ENCODE measurements at places on chromosomes 5 and 9. TPM values are rescaled to one million over a fixed set of nuclear protein-coding genes. Genes with fewer than 3 reads are reported as not detected.

DNA sequence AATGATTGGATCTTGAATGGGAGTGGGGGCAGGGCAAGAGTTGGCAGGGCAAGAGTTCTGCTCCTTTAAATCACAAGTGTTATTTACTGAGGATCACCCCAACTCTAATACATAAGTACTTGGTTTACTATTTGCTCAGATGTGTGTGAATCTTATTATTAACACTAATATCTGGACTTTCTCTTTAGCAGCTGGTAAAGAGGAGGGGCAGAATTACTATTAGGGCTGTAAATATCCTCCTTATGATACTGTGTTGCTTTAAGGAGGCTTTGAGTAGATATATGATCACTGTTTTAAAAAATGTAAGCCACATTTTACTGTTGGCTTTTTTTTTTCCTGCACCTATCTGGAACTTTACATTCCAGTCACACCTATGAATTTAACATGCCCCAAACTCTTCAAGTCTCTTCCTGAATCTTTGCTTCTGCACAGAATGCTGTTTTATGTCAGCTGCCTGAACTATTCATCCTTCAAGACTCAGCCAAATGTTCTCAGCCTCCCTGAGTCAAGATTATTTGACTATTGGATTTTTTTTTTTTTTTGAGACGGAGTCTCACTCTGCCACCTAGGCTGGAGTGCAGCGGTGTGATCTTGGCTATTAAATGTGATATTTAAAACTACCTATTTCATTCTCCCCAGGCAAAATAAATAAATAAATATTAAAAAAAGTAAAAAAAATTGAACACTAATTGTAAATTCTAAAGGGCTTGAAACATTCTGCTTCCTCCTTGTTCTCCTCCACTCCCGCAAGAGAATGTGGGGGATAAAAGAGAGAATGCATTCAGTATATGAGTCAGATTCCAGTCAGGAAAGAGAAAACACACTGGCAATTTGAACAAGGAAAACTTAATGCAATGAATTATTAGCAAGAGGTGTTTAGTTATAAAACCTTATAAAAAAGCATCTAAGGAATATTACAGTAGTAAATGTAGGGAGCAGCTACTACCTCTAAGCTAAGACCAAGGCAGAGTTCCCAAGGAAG lies 99.3 kb downstream of the FOCAD start:
- no peak overlapping the region for H3K27ac ChIP-seq
- no peaks in the 10 kb centered on the region for H3K4me1 ChIP-seq
- no peak for DNase-seq
- H3K27me3 ChIP-seq, result no peaks in the 10 kb centered on the region
- no peak overlapping the region for H3K4me3 ChIP-seq

DNA sequence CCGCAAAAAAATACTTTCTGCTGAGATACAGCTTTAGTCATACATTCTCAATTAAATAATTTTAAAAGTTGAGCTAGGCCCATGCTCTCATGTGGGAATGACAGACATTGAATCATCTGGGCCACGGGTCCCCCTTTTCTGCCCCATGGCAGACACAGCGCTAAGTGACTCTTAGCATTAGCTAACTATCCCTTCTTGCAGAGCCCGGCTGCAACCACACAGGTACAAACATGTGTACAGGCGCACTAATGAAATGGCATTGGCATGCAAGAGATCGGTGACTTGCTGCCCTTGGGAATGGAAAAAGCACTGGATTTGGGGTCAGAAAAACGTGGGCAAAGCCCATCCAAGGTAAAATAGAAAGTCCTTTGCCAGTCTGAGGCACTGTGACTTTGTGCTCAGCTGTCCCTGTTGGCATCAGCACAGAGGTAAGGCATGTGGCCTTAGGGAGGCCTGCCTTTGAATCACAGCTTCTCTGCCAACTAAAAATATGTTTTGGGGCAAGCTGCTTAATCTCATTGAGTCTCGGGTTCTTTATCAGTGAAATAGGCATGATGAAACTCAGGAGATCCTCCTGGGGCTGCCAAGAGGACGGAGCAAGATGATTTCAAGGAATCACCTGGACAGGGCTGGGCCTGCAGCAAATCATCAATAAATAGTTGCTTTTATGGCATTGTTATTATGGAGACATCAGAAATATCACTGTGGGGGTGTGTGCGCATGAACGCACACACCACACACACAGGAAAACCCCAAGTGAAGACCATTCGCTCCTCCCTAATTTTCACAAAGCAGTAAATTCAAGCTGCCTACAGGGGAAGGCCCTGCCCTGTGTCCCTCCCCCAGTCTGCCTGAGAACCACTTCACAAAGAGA lies 54.2 kb downstream of the WHRN start:
- H3K36me3 ChIP-seq, result no peaks in the 10 kb centered on the region
- no peak for DNase-seq
- no peak overlapping the region for H3K4me3 ChIP-seq
- H3K27ac ChIP-seq, result no peak overlapping the region

GRCh38 chr9:90851444-90851843 lies 49.8 kb downstream of the SYK start:
- no peak for DNase-seq
- H3K4me3 ChIP-seq, result no peak overlapping the region
- H3K36me3 ChIP-seq, result peaks cover 57% of the 10 kb centered on the region
- no peaks in the 10 kb centered on the region for H3K4me1 ChIP-seq
- no peak overlapping the region for H3K27ac ChIP-seq
- H3K27me3 ChIP-seq, result no peaks in the 10 kb centered on the region

GRCh38 chr9:129176701-129177442 lies 1.2 kb downstream of the IER5L start:
- H3K27me3 ChIP-seq, result peaks cover 85% of the 10 kb centered on the region
- no peak for DNase-seq
- H3K4me3 ChIP-seq, result peak overlapping the region; percentile 73

DNA sequence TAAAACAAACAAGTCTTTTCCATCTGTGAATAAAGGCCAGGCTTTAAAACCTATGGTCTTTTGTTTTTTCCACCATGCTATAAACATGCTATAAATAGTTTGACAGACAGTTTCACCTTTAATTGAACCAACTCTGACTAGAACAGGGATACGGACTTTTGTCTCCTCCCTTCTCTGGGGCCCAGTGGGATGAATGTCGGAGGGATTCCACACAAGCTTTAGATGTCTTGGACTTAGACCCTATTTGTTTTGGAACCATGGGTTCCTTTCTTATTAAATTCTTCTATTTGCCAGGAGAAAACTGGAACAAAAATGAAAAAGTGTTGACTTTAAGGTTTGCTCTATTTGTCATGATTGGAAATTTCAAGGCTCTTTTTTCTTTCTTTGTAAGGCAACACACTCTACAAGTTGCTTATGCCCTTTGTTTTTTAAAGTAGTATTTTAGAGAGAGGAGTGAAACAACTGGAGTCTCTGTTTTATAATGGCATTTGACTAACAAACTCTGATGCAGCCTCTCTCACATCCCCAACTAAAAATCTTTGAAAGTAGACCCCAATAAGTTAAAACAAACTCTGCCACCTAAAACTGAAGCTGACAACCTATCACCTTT lies 145.3 kb downstream of the MLLT3 start:
- no peak for DNase-seq
- H3K4me3 ChIP-seq, result no peak overlapping the region
- H3K27me3 ChIP-seq, result no peaks in the 10 kb centered on the region
- no peaks in the 10 kb centered on the region for H3K36me3 ChIP-seq
- H3K4me1 ChIP-seq, result no peaks in the 10 kb centered on the region
- H3K27ac ChIP-seq, result no peak overlapping the region

DNA sequence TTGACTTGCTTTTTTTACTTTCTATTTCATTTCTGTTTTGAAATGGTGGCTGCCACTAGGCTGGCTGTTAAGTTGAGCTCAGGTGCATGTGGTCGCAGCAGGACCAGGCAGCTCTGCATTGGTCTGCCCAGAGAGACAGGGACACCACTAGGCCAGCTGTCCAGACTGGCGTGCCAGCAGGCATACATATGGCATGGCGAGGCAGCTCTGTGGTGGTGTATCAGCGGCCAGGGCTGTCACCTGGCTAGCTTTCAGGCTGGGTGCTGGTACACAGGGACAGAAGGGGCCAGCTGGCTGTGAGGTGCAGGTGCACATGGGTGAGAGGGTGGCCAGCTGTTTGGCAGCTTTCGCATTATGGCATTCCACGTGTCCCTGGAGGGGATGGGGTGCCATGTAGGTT lies 654.0 kb upstream of the ACO1 start:
- no peak for DNase-seq
- H3K36me3 ChIP-seq, result no peaks in the 10 kb centered on the region
- no peaks in the 10 kb centered on the region for H3K4me1 ChIP-seq
- H3K4me3 ChIP-seq, result no peak overlapping the region
- H3K27ac ChIP-seq, result no peak overlapping the region
- H3K27me3 ChIP-seq, result no peaks in the 10 kb centered on the region

- no peaks in the 10 kb centered on the region for H3K36me3 ChIP-seq
- H3K4me3 ChIP-seq, result no peak overlapping the region
- no peak overlapping the region for H3K27ac ChIP-seq
Observed at GRCh38 chr9:130191749-130192120, 19.5 kb downstream of the NCS1 start.

GRCh38 chr5:170861917-170862766 lies at the start of gene RANBP17:
RANBP17 (plus strand) TSS chr5:170862018.
- H3K4me3 ChIP-seq, result peak within 1 kb of the TSS; percentile 33
- no peaks in the 10 kb centered on the region for H3K36me3 ChIP-seq
- no peak within 1 kb of the TSS for H3K27ac ChIP-seq
- H3K27me3 ChIP-seq, result peaks cover 23% of the 10 kb centered on the region
- H3K4me1 ChIP-seq, result no peaks in the 10 kb centered on the region
- no peak for DNase-seq

DNA sequence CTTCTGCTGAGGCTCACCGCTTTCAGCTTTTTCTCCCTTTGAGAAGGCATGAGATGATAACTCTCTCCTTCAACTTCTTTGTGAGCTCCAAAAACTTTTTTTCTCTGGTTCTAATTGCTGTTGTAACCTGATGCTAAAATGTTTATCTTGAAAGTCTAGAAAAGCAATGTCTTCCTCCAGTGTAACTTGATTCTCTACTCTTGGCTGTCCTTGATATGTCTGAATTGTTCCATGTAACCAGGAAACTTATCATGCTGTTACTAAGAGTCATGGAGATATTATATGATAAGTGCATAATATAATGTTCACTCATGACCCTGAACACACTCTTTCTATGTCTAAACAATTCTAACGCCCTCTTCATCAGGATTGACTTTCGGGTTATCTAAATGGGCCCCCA lies 128.0 kb upstream of the ABCA1 start:
- H3K4me3 ChIP-seq, result no peak overlapping the region
- H3K27me3 ChIP-seq, result no peaks in the 10 kb centered on the region
- no peak for DNase-seq
- no peak overlapping the region for H3K27ac ChIP-seq

GRCh38 chr9:4050916-4051315 lies 249.0 kb downstream of the GLIS3 start:
- no peak overlapping the region for H3K4me3 ChIP-seq
- no peaks in the 10 kb centered on the region for H3K27me3 ChIP-seq
- no peaks in the 10 kb centered on the region for H3K4me1 ChIP-seq
- H3K36me3 ChIP-seq, result no peaks in the 10 kb centered on the region
- no peak overlapping the region for H3K27ac ChIP-seq

DNA sequence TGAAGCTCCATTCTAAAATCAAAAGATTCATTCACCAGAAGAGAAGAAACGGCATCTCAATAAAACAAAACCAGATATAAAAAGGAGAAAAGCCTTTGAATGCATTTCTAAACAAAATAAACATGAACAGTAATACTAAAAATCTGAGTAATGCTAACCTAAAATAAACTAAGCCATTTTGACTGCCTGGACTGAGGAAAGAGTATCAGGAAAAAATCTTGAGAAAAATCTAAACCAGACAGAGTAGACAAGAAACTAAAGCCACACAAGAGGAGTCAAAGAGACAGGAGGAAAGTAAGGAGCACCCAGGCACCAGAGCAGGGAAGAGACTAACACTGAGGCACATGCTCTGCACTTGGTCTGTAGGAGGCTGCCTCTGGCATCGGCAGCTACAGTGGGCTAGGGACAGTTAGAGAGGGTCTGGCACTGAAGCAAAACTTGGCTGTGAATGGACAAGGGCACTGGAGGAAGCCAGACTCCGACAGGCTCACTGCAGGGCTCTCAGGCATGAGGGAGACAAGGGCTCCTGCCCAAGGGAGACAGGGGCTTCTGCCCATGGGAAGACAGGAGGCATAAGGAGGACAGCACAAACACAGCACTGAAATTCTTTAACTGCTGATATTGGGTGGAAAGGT lies 50.2 kb downstream of the DROSHA start:
- no peak for DNase-seq
- H3K4me3 ChIP-seq, result no peak overlapping the region
- no peaks in the 10 kb centered on the region for H3K27me3 ChIP-seq
- no peaks in the 10 kb centered on the region for H3K4me1 ChIP-seq
- peaks cover 19% of the 10 kb centered on the region for H3K36me3 ChIP-seq

DNA sequence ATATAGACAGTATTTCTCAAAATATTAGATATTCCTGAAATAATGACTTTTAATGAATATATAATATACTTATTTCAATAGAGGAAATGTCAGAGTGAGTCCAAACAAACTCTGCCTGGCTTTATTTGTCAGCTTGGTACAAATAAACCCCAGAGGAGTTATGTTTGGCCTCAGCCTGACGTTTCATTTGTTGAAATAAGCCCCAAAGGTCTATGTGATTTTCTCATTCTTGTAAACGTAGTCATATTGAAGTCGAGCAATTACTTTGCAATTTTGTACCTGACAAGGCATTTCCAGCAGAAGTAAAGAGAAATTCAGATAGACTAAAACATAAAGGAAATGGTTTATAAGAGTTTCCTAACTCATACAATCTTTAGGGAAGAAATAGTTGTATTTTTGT lies 57.9 kb downstream of the MCCC2 start:
- H3K36me3 ChIP-seq, result peaks cover 11% of the 10 kb centered on the region
- no peak for DNase-seq
- no peaks in the 10 kb centered on the region for H3K4me1 ChIP-seq
- no peaks in the 10 kb centered on the region for H3K27me3 ChIP-seq
- no peak overlapping the region for H3K4me3 ChIP-seq

Gene GPBP1
- total RNA-seq, result 122 TPM

Gene COL23A1
- total RNA-seq, result 1.5 TPM

Gene ZNF454
- 0.61 TPM for total RNA-seq

Gene PAPPA
- 0.28 TPM for total RNA-seq

Gene NINJ1
- 30.0 TPM for total RNA-seq

Gene ELAVL2
- total RNA-seq, result 0.33 TPM

Gene EFNA5
- total RNA-seq, result 1.7 TPM

Gene CCDC192
- 0.09 TPM for total RNA-seq

Gene WNT8A
- 0.05 TPM for total RNA-seq

Gene SNX18
- total RNA-seq, result 7.8 TPM

Gene GCNT4
- 22.9 TPM for total RNA-seq
